Brain microvascular endothelial cell (primary cell): ENCODE measurements at places on chromosomes 7 and 10.

- DNase-seq = no peak
Observed at GRCh38 chr7:130273933-130274255, 7.2 kb downstream of the CPA2 start.

DNA sequence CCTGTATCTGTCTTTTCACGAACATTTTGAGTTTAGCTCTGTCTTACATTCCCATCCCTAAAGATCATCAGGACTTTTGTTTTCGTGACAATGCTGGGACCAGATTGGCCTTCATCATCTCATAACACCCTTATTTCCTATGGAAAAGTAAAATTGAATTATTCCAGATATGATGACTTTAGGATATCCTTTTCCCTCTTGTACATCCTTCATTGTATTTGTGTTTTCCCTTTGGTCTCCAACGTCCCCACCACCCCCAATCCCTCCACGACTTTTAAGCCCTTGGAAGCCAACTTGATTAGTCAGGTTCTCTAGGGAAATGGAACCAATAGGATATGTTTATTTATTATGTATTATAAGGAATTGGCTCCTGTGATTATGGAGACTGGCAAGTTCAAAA, 167.6 kb downstream of the ARL4A start:
- no peak for DNase-seq

- no peak for DNase-seq
Observed at GRCh38 chr7:152859781-152860191, 100.2 kb downstream of the ACTR3B start.

GRCh38 chr7:130896051-130896881, 162.3 kb upstream of the KLF14 start:
- DNase-seq = no peak

DNA sequence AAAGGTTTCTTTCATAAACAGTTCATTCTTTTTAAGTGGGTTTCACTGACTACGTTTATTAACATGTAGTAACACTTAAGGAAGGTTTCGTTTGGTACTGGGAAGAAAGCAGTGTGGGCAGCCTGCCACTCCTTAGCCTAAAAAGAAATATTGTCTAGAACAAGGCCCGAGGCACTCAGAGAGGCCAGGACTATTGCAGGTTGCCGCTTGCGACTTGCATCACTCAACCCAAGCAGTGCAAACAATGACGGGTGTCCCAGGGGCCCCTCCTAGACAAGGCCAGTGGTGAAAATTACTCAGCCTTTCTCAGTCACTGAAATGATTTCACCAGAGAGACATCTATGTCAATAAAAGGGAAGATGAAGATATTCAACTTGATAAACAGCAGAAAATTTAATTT, 243.9 kb downstream of the SNX13 start:
- DNase-seq = peak; percentile 92

- DNase-seq = peak; percentile 93
Observed at GRCh38 chr7:133703547-133703946, 423.6 kb upstream of the LRGUK start.

GRCh38 chr10:110507346-110507745, 9.6 kb downstream of the DUSP5 start:
- no peak for DNase-seq

DNA sequence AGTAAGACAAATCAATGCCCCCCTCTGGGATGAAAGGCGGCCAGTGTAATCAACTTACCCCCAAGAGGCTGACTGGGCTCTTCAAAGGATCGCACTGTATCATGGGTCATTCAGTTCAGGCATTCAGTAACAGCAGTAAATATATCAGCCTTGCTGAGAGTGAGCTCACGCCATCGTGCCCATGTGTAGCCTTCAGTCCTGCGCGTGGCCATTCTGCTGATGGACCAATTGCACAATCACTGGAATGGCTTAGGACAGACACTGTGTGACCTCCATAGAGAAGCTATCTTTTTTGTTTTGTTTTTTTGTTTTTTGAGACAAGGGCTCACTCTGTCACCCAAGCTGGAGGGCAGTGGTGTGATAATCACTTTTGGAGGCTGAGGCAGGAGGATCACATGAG, 9.1 kb upstream of the PRKRIP1 start:
- no peak for DNase-seq

- no peak for DNase-seq
Observed at GRCh38 chr10:7317786-7318446, 92.9 kb downstream of the SFMBT2 start.

- DNase-seq = peak; percentile 37
Observed at GRCh38 chr10:48215486-48216203, 58.9 kb downstream of the FRMPD2 start.

DNA sequence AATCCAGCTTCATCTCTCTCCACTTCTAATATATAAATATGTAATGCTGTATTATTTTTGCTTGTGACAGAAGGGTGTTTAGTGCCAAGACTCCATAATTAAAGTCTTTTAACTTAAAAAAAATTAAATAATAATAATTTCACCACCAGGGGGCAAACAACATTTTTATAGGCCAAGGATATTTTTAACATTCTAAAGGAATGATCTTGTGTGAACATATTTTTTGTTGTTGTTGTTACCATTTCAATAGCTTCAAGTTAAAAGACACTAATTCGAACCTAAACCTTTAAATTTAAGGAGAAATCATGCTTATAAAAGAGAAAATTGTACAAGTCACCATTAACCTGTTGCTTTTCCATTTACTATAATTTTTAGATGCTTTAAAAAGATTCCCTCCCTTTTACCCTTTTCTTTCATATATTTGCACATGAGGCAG, 7.5 kb upstream of the DNAJC1 start:
- no peak for DNase-seq

DNA sequence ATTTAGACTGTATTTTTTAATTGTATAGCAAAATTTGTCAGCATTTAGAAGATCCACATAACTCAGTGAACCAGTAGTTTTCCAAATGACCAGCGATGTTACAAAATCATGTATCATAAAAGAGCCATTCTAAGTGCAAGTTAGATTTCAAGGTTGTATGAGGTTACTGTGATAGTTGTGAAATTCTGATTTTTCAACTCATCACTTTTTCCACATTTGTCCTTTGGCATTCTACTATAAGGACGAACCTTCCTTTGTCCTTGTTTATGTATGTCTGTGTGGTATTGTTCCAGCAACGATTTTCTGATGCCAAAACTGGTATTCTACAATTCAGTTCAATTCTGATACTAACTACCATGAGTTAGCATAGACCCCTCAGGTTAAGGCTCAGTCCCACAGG, 64.2 kb downstream of the TAX1BP1 start:
- no peak for DNase-seq

- no peak for DNase-seq
Observed at GRCh38 chr7:158102897-158103296, 484.7 kb downstream of the PTPRN2 start.

DNA sequence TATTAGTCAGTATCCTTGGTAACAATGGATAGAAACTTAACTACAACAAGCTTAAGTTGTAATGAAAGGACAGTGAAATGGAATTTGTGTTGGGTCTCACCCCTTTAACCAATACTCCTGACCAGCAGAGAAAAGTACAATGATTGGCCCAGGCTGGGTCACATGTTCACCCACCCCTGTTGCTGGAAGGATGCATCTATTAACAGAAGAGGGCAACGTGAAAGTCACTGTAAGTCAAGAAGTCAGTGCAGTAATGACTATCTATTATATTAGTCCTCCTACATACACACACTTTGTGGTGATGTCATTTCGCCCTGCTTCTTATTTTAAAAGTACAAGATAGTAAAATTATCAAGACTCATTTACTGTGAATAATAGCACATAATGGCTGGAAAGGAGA, 16.2 kb downstream of the PNLIPRP2 start:
- DNase-seq = no peak

DNA sequence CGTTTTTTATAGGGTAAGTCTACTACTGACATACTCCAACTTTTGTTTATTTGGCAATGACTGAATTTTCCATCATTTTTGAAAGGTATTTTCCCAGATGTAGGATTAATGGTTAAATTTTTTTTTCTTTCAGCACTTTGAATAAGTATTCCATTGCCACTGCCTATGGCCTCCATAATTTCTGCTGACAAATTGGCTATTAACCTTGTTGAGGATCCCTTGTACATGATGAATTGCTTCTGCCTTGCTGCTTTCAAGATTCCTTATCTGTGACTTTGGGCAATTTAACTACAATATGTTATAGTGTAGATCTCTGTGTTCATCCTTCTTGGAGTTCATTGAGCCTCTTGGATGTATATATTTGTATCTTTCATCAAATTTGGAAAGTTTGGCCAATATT, 21.6 kb upstream of the VWDE start:
- DNase-seq = no peak

GRCh38 chr7:3979611-3980299, 678.7 kb downstream of the SDK1 start:
- no peak for DNase-seq

DNA sequence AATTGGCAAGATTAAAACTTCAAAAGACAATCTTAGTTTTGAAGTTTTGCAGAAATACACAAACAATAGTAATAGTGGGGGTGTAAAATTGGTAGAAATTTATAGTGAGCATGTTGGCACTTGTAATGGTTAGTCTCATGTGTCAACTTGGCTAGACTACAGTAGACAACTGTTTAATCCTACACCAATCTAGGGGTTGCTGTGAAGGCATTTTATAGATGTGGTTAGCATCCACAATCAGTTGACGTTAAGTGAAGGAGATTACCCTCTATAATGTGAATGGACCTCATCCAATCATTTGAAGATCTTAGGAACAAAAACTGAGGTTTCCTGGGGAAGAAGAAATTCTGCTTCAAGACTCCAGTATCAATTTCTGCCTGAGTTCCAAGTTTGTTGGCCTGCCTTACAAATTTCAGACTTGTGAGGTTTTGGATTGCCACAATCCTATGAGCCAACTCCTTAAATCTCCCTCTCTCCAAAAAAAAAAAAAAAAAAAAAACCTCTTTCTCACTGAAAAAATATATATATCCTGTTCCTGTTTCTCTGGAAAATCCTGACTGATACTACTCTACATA, 531.6 kb upstream of the IGFBP3 start:
- DNase-seq = no peak

DNA sequence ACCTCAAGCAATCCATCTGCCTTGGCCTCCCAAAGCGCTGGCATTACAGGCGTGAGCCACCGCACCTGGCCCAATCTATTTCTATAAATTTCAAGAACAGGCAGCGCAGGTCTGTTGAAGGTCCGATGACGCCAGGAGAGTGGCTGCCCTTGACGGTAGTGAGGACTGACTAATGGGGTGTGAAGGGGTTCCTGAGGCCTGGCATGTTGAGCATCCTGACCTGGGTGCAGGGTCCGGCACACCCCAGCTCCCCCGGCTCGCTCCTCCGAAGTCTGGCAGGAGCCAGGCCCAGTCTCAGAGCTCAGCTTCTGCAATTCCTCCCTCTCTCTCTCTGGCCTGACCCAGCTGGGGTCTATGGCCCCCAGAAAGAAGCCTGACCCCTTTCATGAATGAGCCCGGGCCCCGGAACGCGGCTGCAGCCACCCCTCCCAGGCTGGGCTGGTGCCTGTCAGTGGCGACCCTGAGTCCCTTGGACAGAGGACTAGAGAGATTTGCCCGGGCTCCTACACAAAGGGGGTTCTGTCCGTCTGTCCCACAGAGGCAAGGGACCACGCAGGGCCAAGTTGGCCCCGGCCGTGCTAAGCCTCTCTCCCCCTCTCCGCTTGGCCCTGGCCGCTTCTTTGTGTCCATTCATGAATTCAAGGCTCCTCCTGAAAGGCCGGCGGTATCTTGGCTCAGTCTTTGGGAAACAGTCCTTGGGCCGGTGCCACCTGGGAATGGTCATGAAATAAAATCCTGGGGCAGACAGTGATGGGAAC, 18.8 kb downstream of the MMD2 start:
- no peak for DNase-seq

GRCh38 chr10:8361510-8361844, 307.0 kb downstream of the GATA3 start:
- DNase-seq = no peak

- peak; percentile 33 for DNase-seq
Observed at GRCh38 chr10:78657163-78657861, 411.5 kb upstream of the ZMIZ1 start.

- DNase-seq = no peak
Observed at GRCh38 chr10:24751716-24752115, 28.0 kb upstream of the ARHGAP21 start.

- no peak for DNase-seq
Observed at GRCh38 chr7:69115788-69116187, 482.5 kb upstream of the AUTS2 start.

- DNase-seq = no peak
Observed at GRCh38 chr7:37947138-37947940, 26.9 kb downstream of the EPDR1 start.

DNA sequence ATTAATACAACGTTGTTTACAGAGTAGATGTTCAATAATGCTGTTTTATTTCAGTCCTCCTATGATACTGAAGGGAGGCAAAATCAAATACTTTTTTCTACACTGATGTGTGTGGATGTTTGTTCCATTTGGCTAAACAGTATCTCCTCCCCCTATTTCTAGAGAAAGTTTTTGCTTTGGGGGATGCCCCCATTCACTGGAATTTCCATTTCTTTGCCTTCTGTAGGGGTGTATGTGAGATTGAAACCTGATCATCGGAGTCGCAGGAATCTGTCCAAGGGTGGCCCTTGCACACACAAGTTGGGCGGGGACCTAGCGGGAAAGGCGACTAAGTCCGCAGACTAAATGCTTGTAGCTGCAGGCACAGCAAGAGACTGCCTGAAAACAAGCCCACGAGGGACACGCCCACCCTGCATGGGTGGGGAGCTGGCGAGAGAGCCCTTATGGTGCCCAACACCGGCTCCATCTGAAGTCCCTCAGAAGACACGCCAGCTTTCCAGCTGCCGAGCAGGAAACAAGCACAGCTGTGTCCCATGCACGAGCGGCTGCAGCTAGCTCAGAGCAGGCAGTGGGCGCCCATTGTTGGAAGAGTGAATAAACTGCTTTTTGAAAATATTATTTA, 58.0 kb downstream of the ESYT2 start:
- no peak for DNase-seq

- no peak for DNase-seq
Observed at GRCh38 chr10:115398026-115398425, 304.9 kb downstream of the ATRNL1 start.

DNA sequence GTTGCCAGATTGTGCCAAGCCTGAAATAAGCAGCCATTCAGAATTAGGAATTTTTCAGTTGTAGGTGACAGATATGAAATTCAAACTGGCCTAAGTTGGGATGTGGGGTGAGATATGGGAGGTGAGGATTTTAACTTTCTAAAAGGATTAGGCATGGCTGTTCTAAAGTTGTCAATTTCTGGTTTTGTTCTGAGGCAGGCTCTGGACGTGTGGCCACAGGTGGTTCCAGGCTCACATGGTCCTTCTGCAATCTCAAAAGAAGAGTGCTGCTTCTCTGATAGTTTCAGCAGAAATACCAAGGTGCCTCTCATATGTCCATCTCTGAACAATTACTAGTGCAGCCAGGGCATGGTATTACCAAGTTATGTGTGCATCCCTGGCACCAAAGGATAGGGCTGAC, 21.4 kb downstream of the EFCAB10 start:
- no peak for DNase-seq

GRCh38 chr7:16421333-16422102, at the start of gene CRPPA:
Gene CRPPA (minus strand): TSS chr7:16421538. CDS start chr7:16421322, 216 bp downstream.
- DNase-seq = no peak

- no peak for DNase-seq
Observed at GRCh38 chr7:55046582-55047342, 27.9 kb downstream of the EGFR start.

- no peak for DNase-seq
Observed at GRCh38 chr7:96977445-96977844, 27.9 kb upstream of the DLX6 start.

GRCh38 chr10:114068054-114068707, 24.5 kb downstream of the ADRB1 start:
- DNase-seq = no peak
